Renal cortical epithelial cell (primary cell): ENCODE measurements at places on chromosomes 6 and 20. TPM values are rescaled to one million over a fixed set of nuclear protein-coding genes. Genes with fewer than 3 reads are reported as not detected.
A peak's percentile ranks its signal among the peaks of the same experiment; 100 is the strongest.

DNA sequence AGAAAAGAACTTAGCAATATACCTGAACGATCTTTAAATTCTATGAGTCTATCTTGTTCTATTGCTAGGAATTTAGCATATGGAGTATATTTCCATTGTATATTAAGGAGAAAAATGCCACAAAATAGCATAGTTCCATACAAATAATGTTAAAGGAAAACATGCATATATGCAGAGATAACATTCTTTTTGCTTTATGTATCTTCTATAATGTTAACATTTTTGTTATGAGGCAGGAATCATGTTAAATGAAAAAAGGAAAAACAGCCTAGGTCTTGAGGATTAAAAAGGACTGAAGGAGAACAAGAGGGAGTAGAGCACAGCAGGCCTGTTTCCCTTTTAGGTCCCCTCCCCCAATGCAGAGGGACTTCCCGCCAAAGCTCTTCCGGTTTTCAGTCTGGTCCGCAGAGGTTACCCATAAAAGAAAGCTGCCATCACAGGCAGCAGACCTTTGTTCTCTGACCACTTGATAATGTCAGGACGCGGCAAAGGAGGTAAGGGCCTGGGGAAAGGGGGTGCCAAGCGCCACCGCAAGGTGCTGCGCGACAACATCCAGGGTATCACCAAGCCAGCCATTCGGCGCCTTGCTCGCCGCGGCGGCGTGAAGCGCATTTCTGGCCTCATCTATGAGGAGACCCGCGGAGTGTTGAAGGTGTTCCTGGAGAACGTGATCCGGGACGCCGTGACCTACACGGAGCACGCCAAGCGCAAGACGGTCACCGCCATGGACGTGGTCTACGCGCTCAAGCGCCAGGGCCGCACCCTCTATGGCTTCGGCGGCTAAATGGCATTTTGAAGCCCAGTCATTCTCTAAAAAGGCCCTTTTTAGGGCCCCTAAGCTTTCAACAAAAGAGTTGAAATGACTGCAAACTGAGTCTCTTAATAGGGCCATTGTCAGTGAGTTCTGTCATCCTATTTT, 108.4 kb upstream of the PRSS16 start:
- peak; percentile 48 for DNase-seq

GRCh38 chr6:118719351-118720124, 68.1 kb upstream of the CEP85L start:
- no peak for DNase-seq

DNA sequence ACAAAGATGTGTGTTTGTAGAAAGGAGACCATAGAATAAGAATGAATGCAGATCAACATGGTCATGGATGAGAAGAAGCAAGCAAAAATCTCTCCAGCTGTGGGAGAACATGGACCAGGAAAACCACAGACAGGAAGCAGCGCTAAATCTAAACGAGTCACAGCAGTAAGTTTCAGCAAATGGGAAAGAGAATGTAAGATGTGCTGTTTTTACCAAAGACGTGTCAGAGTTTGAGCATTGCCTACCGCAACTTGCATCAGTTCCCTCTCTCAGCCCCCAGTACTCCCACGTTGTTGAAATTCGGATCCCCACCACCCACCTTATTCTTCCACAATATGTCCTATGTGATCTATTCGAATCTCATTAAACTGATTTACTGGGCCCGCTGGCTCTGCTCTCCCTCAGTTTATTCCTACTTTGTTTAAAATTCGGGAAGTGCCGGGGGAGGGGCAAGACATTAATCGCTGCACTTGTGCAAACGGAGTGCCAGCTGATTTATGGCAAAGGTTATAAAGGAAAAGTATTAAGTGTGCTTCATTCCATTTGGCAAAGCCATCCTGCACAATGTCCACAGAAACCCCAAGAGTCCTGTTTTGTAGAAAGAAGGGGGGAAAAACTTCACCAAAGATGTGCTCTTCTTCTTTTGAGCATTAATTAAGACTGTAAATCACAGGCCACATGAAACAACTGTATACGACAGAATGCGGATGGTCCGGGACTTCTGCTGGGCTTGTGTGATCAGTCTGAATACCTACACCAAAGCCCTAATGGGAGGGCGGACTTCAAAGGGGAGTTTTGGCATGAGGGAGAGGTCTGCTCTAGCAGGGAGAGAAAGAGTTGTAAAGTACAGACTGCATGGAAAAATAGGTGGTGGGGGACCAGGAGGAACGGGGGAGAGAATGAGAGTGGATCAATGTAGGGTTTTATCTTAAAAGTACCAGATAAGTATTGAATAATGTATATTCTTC, 59.1 kb upstream of the PRDM1 start:
- DNase-seq, result no peak

The FLRT3 gene
- total RNA-seq, result 5.2 and 16.0 TPM in 2 replicates
